ENCODE measurements at places on chromosomes 12 and 14. TPM values are rescaled to one million over a fixed set of nuclear protein-coding genes. Genes with fewer than 3 reads are reported as not detected.

DNA sequence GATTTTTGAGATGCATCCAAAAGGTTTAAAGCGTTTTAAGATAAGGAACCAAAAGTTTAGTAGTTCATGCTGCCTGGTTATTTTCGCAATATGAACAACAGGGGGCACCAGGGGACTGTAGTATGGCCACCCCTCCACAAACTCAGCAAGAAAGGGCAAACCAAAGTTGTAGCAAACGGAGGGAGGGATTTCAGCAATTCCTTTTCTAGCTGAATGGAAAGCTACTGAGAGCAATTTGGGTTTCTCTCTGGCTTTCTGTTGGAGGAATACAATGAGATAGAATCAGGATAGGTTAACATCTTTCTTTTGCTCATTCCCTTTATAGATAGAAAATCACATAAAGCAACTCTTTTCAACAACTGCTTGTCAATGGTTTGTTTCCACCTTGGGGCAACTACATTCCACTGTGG, 62.5 kb downstream of the DRAM1 start:
- H3K36me3 ChIP-seq: no peaks in the 10 kb centered on the region
- no peaks in the 10 kb centered on the region for H3K4me1 ChIP-seq
- no peak overlapping the region for H3K27ac ChIP-seq
- peaks cover 10% of the 10 kb centered on the region for H3K27me3 ChIP-seq
- no peak overlapping the region for H3K4me3 ChIP-seq

DNA sequence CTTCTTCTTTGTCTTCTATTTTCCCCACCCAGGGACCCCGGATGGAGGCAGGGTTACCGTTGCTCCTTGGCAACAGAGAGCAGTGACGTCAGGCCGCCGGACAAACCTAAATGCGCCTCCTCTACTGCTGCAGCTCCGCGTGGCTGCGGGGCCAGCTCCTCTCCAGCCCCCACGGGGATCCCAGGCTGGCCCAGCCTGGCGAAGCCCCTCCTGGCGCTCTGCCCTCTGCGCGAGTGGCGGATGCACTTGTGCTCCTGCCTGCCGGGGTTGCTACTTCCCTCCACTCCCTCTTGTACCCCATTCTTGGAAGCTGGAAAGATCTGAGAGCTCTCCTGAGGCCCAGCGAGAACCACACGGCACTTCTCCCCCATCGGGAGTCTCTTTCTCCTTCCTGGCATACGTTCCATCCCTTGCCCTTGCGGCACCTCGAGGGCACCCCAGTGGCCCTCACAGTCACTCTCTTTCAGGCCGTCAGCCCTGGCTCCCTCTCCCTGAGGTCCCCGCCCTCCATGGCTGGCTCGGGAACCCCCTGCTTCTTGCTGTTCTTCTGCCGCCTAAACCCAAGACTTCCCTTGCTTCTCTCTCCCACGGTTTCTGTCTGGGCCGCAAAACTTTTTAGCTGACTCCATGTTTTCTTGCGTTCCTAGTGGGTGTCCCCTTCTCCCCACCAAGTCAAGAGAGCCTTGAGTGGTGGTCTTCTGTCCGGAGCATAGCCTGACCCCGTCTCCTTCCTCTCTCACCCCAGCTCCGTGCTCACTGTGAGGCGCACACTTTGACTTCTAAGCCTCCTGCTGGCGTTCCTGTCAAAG, 121.7 kb downstream of the PAPOLA start:
- no peak overlapping the region for H3K4me3 ChIP-seq
- H3K27ac ChIP-seq: no peak overlapping the region
- DNase-seq: no peak
- no peaks in the 10 kb centered on the region for H3K27me3 ChIP-seq

DNA sequence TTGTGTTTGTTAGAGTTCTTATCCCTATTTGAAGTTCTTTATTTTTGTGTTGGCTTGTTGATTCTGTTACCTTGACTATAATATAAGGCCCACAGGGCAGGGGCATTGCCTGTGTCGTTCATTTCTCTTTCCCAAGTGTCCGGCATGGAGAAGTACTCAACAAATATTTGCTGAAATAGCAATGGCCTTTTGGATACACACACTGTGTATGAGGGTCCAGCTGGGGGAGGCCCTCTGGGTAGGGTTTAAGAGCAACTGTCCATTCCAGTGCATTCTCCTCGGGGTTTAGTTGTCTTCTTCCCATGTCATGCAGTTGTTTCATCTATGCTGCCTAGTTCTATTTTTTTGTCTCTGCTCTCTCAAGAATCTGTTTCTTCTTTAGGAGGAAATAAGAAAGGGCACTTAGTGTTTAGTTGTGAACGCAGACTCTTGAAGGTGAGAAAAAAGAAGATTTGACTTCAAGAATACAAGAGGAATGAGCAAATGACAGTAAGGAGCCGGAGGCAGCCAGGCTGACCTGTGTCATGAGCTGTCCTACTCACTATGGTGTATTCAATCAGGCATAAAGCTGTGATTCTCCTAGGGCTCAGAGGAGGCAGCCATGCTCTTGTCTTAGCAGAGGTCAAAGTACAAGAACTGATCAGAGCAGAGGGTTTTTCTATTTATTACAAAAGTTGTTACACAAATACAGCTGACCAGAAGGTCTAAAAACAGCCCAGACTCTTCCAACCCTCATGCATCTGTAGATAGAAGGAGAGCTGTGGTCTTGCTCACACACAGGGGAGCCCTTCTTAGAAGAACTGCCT, 10.2 kb downstream of the ERG28 start:
- no peak for DNase-seq
- H3K4me1 ChIP-seq: peaks cover 23% of the 10 kb centered on the region
- H3K4me3 ChIP-seq: no peak overlapping the region
- H3K36me3 ChIP-seq: peaks cover 8% of the 10 kb centered on the region

DNA sequence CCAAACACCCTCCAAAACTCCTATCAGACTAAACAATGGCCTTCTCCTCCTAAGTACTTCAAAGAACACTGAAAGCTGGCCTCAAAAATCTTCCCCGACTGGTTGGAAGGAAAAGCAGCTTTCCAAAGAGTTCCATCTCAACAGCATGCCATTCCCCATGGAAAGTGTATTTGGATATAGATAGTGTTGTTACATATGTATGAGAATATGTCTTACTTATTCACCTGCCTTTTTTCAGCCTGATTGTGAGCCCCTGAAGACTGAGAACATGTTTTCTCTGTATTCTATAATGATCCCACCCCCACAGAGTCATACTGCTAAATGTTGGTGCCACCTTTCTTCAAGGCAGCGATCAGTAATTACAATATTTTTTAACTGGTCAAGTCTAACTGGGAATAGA, 185.4 kb upstream of the G2E3 start:
- no peaks in the 10 kb centered on the region for H3K4me1 ChIP-seq
- no peak overlapping the region for H3K4me3 ChIP-seq
- H3K36me3 ChIP-seq: no peaks in the 10 kb centered on the region
- no peaks in the 10 kb centered on the region for H3K27me3 ChIP-seq
- H3K27ac ChIP-seq: no peak overlapping the region

GRCh38 chr12:109291117-109291516, 18.0 kb downstream of the FOXN4 start:
- DNase-seq: no peak
- no peaks in the 10 kb centered on the region for H3K36me3 ChIP-seq
- peaks cover 3% of the 10 kb centered on the region for H3K4me1 ChIP-seq

- peaks cover 4% of the 10 kb centered on the region for H3K4me1 ChIP-seq
- DNase-seq: no peak
- H3K27me3 ChIP-seq: no peaks in the 10 kb centered on the region
- no peak overlapping the region for H3K4me3 ChIP-seq
Measured at GRCh38 chr14:34359420-34360117, 102.5 kb downstream of the SPTSSA start.

- no peak overlapping the region for H3K4me3 ChIP-seq
- H3K36me3 ChIP-seq: no peaks in the 10 kb centered on the region
- no peak overlapping the region for H3K27ac ChIP-seq
- no peak for DNase-seq
Measured at GRCh38 chr12:47864646-47865235, 40.1 kb downstream of the VDR start.

DNA sequence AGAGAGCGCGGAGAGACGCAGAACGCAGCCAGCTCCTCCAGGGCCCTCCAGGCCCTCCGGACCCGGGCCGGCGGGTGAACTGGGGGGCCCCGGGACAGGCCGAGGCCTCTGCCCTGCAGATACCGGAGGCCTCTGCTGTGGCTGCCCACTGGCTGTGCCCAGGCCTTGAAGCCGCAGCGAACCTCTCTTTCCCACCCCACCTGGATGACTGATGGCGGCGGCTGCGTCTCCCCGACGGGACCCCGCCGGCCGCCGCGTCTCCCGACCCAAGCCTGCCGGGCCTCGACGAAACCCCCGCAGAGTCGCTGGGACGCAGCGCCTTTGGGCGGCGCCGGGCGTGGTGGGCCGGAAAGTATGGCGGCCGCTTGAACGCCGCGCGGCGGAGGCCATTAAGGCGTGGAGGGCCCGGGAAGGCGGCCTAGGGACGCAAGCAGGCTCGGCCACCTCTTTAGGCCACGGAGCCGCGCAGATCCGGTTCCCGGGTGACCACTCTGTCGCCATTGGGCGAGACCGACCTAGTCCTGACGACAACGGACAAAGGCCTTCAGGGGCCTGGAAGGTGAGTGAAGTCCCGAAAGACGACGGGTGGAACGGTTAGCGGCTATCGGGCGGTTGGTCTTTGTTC, 8.4 kb upstream of the ERGIC2 start:
- no peak overlapping the region for H3K27ac ChIP-seq
- DNase-seq: no peak
- H3K27me3 ChIP-seq: no peaks in the 10 kb centered on the region
- no peak overlapping the region for H3K4me3 ChIP-seq
- H3K36me3 ChIP-seq: no peaks in the 10 kb centered on the region

DNA sequence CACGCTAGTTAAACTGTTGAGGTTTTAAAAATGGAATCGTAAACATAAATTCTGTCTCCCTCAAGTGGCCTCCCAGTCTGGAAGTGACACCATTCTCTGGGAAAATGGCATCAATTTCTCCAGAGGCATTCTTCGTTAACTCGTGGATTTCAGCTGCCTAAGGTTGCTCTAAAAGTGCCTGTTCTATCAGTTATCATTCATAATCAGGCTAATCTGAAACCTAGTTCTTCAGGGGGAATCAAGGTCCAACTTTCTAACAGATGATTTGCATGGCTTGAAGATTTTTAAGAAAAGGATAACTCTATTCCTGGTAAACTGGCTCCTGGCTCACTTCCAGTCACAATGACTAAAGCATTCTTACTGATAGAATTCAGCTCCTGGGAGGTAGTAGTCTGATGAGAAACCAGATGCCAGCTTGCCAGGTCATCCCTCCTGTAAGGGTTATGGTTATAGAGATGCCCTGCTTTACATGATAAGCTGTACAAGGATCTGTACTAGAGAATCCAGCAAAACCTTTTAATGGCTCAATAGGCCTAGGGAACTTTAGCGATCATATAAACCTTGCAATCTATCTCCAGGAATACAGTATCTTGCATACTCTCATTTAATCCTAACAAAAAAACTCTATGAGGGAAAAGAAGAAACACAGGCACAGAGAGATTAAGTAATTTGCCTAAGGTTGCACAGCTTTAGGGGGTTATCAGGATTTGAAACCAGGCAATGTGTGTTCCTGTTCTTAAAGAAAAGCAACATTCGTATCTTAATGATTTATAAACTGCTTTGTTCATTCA, 1.5 kb downstream of the L3HYPDH start:
- H3K27ac ChIP-seq: peak overlapping the region; percentile 94
- peak; percentile 56 for DNase-seq
- H3K36me3 ChIP-seq: peaks cover 17% of the 10 kb centered on the region

DNA sequence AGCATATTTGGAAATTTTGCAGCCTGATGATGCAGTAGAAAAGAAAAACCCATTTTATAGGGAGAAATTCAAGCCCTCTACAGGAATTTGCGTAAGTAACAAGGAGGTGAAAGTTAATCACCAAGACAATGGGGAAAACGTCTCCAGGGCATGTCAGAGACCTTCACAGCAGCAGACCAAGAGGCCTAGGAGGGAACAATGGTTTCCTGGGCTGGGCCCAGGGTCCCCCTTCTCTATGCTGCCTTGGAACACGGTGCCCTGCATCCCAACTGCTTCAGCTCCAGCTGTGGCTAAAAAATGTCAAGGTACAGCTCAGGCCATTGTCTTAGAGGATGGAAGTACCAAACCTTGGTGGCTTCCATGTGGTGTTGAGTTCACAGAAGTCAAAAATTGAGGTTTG, 6.5 kb upstream of the KRT6C start:
- no peak overlapping the region for H3K27ac ChIP-seq
- no peaks in the 10 kb centered on the region for H3K4me1 ChIP-seq
- no peaks in the 10 kb centered on the region for H3K36me3 ChIP-seq

GRCh38 chr12:11134305-11134704, at the start of gene TAS2R30:
TSS of gene TAS2R30 (minus strand) at chr12:11134644. CDS start at chr12:11134244, 400 bp downstream.
- H3K27ac ChIP-seq: no peak within 1 kb of the TSS
- H3K4me1 ChIP-seq: no peaks in the 10 kb centered on the region
- H3K36me3 ChIP-seq: no peaks in the 10 kb centered on the region
- H3K27me3 ChIP-seq: no peaks in the 10 kb centered on the region
- no peak within 1 kb of the TSS for H3K4me3 ChIP-seq
- DNase-seq: no peak

- no peaks in the 10 kb centered on the region for H3K36me3 ChIP-seq
- H3K27ac ChIP-seq: no peak overlapping the region
- peaks cover 2% of the 10 kb centered on the region for H3K27me3 ChIP-seq
- DNase-seq: no peak
- H3K4me3 ChIP-seq: no peak overlapping the region
Measured at GRCh38 chr12:131283191-131283861, 329.6 kb downstream of the ADGRD1 start.

DNA sequence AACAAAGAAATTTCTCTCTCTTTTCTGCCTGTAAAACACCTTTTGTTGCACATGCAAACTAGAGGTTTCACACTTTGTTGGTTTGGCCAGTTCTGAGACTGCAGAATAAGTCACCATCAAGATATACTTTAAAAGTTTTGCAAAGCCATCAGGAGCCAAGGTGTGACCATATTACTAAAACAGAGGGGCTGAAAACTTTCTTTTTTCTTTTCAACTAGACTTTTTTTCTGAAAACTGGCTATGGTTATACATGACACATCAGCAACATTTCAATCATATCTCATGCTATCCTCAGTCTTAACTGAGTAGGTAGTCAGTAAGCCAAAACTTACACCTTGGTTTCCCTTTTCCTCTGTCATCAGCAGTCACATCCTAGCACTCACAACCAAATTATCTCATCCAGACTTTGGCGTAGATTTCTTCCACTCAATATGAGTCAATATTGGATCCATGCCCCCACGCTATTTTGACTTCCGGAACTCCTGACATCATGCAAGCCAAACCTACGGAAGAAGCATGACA, 4.1 kb upstream of the IFNG start:
- no peak overlapping the region for H3K4me3 ChIP-seq
- no peak for DNase-seq
- no peak overlapping the region for H3K27ac ChIP-seq
- peaks cover 5% of the 10 kb centered on the region for H3K27me3 ChIP-seq

DNA sequence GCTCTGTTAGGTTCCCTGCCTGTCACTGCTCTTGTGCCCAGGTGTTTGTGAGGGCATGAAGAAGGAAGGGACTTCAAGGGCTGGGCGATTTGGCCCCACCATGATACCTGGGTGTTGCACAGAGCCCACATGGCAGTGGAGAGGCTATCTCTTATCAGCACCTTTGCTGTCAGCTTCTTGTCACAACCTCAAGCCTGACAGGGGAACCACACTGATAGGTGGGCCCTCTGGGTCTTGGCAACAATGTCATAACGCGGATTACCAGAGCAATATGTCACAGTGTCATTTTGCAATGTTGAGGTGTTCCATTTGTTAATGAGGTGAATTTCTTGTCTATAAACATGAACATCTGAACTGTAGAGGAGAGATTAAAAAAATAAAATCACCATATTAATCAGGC, 22.9 kb upstream of the CACNA1C start:
- H3K27ac ChIP-seq: no peak overlapping the region
- H3K27me3 ChIP-seq: peaks cover 20% of the 10 kb centered on the region
- no peak overlapping the region for H3K4me3 ChIP-seq
- DNase-seq: no peak

Gene ULK1
- 72.1 TPM for total RNA-seq

Gene SLC10A1
- total RNA-seq: not detected

Gene ARHGAP9
- 0.92 TPM for total RNA-seq

Gene OTX2
- total RNA-seq: not detected

Gene MORN3
- total RNA-seq: 0.72 TPM
